ENCODE measurements at places on chromosomes 16 and 17. TPM values are rescaled to one million over a fixed set of nuclear protein-coding genes. Genes with fewer than 3 reads are reported as not detected.

DNA sequence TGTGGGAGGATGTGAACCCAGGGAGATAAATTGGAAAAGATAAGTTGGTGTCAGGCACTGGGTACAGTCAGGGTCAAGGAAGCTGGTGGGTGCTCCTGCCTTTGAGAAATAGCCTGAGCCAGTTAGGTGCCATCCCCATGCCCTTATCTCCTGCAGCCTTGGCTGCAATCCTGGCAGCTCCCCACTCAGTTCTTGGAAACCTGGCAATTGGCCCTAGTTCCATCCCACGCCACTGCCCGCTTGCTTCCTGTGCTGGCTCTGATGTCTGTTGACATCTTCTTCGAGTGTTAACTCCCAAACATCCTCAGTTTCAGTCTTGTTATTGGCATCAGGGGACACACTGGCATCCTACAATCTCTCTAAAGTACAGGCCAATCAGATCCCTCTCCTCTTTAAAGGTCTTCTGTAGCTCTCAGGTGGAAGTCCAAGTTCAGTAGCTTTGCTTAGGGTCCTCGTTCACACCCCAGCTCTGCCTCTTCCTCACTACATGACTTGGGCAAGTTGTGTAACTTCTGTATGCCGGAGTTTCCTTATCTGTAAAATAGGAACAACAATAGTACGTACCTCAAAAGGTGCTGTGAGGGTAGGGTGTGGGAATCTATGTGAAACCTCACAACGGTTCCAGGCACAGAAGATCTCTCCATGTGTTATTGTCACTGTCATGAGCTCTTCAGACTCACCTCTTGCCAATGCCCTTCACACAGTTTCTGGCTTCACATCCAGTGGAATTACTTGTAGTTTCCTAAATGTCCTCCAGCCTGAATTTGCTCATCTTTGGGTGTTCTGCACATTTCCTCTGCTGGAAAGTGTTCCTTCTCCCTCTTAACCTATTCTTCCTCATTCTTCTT lies 13.5 kb upstream of the PRKAR1A start:
- DNase-seq: no peak

CPNE7 gene
- 3.4 TPM for total RNA-seq

DNA sequence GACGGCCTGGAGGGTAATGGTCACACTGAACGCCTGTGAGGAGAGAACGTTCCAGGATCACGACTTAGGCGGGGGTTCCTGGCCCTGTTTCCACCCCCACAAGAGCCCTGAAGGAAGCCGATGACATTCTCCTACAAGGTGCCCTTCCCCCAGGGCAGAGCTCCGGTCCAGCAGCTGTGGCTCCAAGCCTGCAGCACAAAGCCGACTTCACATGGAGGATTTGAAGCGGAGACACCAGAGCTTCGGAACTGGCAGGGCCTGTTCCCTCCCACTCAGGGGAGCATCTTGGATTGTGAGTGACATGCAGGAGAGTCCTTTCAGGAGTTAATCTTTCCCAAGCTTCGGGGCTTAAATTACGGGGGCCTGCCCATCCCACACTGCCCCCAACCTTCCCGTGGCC lies 5.0 kb downstream of the FADS6 start:
- no peak for DNase-seq

DNA sequence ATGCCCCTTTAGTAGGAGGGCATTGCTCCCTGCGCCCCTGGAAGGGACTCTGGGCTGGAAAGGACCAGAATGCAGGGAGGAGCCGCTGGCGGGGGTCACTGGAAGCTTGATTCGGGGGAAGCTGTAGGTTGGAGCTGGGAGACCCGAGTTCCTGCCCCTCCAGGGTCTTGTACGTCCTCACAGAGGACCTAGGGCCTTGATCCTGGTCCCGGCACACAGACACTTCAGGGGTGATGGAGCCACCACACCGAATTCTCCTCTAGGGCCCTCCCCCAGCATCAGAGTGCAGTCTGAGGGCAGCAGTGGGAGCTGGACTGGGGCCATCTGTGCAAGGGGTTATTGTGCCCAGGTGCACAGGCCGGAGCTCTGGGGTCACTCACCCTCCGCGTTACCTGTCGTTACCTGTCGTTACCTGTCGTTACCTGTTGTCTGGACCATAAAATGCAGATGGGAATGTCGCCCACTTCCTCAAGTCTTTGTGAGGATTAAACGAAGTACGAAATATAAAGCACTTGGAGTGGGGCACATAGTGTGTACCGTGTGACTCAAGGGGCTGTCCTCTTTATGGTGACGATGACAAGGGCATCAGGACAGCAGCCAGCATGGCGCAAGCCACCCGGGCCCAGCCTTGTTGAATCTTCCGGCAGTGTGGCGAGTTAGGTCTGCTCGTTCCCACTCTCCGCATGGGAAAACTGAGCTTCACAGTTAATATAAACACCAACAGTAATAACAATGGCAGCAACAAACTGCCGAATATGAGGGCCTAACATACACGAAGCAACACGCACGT lies 48.6 kb downstream of the CMIP start:
- no peak for DNase-seq

DNA sequence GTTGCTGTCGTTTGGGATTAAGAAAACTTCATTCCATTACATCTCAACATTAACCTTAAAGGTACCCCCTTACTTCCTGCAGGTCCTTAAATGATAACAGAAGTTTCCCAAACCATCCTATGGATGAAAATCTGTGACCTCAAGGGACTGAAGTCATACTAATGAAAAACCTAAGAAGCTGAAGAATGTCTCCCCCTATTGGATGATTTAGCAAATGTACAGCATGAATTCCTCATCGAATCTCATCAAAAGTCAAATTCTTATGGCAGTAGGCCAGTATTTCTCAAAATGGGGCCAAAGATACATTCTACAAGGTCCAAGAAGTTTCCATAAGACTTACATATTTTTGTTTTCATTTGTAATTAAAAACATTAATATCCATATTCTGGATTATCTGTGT lies 13.5 kb downstream of the SCO1 start:
- no peak for DNase-seq

DNA sequence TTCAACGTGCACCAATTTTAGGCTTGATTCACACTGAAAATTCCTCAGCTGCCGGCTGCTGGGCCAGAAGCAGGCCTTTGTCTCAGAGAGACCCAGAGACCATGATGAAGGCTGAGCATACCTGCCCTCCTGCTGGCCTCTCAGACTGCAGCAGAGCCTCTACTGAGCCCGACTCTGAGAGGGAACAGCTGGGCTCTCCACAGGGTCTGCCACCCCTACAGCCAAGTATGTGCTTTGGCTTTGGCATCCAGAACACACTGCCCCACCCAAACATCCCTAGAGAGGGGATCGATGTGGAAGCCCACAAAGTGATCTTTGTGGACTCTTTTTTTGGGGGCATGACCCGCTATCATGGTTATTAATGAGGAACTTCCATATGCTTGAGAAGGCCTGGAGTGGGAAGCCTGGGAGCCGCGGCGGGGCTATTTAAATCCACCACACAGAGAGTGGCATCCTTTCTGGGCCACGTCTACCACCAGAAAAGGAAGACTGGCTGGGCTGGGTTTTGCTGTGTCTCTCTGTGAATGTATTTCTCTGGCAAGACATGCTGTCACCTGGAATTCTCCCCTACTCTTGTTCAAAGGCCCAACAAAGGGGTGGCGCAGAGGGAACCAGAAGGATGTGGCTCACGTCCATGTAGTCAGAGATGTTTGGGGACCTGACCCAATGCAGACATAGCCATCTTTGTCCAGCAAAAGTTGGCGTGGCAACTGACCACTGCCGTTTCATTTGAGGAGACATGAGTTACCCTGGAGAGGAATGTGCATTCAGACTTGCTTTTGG lies 69.3 kb downstream of the GNAO1 start:
- no peak for DNase-seq

GRCh38 chr17:44390250-44390870 lies 911 bp upstream of the ITGA2B start:
- DNase-seq: no peak

DNA sequence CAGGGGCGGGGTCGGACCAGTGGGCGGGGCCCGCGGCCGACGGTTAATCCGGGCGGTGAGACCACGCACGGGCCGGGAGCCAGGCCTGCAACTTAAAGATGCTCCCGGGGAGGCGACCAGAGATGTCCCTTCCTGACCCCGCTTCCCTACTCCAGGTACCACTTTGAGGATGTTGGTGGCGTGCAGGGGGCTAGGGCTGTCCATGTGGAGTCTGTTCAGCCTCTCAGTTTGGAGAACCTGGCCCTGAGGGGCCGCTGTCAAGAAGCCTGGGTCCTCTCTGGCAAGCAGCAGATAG lies 580 bp downstream of the RANGRF start:
- no peak for DNase-seq

GRCh38 chr16:72050769-72051464 lies 3.4 kb upstream of the HP start:
- no peak for DNase-seq

GRCh38 chr16:85718682-85719081 lies 29.9 kb upstream of the GINS2 start:
- no peak for DNase-seq

- no peak for DNase-seq
These were observed 6.8 kb downstream of the KIF19 start for GRCh38 chr17:74332763-74333283.

- peak; percentile 20 for DNase-seq
These were observed 485 bp downstream of the DNAJA3 start for GRCh38 chr16:4426021-4426684.

GRCh38 chr17:68750208-68750562 lies 149.0 kb upstream of the FAM20A start:
- DNase-seq: no peak

GRCh38 chr16:78915811-78916345 lies 684.7 kb downstream of the MAF start:
- DNase-seq: no peak

DNA sequence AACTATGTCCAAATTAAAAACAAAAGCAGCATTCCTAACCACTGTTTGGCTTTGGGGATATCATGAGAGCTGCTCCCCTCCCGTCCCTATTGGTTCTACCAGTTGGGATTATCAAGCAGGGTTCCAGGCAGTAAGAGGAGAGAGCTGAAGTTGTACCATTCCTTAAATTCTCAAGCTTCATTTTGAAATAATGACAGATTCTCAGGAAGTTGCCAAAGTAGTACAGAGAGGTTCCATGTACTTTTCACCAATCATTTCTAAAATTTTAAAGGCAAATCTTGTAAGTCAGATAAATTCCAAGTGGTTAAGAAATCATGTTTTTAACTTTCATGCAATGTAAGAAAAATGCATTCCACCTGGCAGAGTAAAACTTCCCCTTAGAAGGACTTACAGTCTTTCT lies 36.9 kb downstream of the TEX2 start:
- no peak for DNase-seq

ASPHD1 gene
- total RNA-seq: 2.2 TPM

GRCh38 chr16:30744183-30744582 lies 4.0 kb upstream of the PHKG2 start:
- DNase-seq: no peak

BRICD5 gene
- total RNA-seq: 1.9 TPM

DNA sequence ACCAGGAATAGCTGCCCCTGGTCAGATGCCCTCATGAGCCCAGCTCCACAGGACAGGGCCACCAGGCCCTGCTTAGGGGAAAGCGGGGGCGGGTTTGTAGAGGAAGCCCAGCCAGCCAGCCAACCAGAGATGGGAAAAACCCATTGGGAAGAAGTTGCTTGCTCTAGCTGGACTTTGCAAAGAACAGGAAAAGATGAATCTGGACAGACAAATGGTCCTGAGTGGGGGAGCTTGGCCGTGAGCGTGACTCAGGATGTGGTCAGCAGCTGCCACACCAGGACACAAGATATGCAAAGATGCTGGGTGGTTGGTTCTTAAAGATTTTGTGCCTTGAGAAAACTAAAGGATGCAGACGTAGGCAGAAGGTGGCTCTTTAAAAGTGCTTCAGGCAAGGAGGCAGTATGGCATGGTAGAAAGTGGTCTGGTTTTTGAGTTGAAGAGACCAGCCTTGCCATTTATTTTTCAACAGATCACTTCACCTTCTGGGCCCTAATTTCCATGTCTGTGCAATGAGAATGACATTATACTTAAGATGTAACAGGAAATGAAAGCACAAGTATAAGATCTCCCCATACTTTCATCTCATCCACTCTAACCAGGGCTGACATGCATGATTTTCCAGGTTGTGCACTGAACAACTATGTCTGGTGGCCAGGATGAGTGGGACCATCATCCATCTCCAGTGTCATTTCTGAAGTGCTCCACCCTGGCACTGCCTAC lies 27.8 kb upstream of the HEATR6 start:
- peak; percentile 17 for DNase-seq

SLC52A1 gene
- total RNA-seq: not detected

PIK3R6 gene
- total RNA-seq: not detected

GRCh38 chr17:68694791-68695485 lies 93.8 kb upstream of the FAM20A start:
- peak; percentile 27 for DNase-seq

CCL2 gene
- total RNA-seq: 1,648 TPM

DNA sequence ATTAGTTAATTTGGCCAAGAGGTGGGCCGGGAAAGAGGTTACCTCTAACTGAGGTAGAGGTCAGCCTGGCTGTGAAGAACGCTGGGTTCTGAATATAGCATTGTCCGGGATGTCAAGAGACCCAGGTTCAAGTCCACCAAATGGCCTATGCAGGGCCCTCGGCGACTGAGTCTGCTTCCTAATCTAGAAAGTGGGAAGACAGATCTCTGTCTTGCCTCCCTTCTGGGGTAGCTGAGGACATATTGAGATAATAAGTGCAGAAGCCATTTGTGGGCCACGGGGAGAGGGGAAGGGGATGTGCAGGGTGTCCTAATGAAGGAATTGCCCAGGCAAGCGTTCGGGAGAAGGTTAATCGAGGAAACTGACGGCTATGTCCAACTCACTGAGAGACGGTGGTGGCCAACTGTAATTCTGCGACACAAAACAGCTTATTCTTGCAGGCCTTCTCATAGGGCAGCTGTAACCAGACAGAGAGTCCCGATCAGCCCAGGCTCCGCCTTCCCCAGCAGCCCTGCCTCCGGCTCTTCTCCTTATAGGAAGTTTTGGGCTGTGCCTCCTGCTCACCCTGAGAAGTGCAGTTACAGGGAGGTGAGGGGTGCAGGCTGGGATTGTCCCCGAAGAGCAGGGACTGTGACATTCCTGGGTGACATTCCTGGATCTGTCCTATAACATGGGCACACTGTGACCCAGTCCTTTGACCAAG lies 15.9 kb downstream of the HASPIN start:
- no peak for DNase-seq

- no peak for DNase-seq
These were observed 39.0 kb downstream of the CUEDC1 start for GRCh38 chr17:57915985-57916757.

ITGAL gene
- total RNA-seq: not detected

- peak; percentile 83 for DNase-seq
These were observed 636 bp upstream of the ERN1 start for GRCh38 chr17:64130559-64131001.

DNA sequence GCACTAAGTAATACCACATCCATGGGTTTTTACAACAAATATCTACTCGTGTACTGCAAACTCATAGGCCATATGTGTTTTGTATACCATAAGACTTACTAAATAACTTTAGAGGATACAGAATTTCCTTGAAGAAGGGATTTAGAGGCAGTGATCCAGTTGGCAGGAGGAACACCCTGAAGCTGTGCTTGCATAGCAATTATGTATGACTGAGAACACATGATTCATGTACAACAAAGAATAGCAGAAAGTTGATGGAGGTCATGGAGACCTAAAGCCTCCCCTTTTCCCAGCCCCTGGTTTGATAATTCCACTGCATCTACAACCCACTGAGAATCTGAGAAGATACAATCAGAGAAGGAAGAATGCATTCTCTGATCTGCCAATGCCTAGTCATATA lies 83.8 kb upstream of the PMFBP1 start:
- no peak for DNase-seq

- no peak for DNase-seq
These were observed 210.6 kb upstream of the CDH5 start for GRCh38 chr16:66155933-66156332.

Data from Daoy (cell line).